ENCODE measurements at places on chromosomes 1 and 21.

- DNase-seq = no peak
Observed at GRCh38 chr21:34894401-34894800, 154.7 kb downstream of the RUNX1 start.

DNA sequence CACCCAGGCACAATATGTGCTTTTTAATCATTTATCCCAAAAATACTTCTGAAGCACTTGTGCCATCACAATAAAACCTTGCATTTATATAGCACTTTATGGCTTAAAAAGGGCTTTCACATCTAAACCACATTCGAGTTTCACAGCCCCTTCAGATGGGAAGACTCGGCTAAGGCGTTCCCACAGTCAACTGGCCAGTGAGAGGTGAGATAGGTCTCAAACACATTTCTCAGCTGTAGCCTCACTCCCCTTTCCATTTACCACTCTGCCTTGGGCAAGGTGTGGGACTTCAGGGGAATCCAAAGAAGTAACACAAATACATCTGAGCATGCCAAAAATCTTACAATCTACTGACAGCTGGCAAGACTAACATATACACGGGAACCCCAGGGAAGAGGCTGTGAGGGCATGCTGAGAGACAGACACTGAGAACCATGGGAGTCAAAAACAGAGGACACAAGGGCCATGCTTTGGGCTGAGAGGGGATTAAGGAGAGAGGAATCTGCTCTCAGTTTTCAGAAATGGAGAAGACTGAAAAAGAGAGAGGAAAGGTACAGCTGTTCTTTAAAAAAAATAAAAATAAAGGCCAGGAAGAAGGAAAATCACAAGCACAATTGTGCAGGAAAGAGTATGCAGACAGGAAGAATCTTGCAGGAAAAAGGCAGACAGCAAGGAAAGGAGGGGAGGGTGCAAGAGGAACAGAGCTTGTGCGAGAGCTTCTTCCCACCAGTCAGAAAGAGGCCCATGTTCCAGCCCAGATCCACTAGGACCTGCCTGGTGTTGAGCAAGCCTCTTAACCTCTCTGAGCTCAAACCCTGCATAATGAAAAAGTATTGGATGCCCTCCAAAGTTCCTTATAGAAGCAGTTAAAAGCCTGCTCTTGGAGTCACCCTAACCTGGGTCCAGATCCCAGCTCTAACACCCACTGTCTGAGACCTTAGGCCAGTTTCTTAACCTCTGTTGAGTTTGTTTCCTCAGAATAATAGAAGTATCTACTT, 73.5 kb downstream of the JAK1 start:
- DNase-seq = no peak

DNA sequence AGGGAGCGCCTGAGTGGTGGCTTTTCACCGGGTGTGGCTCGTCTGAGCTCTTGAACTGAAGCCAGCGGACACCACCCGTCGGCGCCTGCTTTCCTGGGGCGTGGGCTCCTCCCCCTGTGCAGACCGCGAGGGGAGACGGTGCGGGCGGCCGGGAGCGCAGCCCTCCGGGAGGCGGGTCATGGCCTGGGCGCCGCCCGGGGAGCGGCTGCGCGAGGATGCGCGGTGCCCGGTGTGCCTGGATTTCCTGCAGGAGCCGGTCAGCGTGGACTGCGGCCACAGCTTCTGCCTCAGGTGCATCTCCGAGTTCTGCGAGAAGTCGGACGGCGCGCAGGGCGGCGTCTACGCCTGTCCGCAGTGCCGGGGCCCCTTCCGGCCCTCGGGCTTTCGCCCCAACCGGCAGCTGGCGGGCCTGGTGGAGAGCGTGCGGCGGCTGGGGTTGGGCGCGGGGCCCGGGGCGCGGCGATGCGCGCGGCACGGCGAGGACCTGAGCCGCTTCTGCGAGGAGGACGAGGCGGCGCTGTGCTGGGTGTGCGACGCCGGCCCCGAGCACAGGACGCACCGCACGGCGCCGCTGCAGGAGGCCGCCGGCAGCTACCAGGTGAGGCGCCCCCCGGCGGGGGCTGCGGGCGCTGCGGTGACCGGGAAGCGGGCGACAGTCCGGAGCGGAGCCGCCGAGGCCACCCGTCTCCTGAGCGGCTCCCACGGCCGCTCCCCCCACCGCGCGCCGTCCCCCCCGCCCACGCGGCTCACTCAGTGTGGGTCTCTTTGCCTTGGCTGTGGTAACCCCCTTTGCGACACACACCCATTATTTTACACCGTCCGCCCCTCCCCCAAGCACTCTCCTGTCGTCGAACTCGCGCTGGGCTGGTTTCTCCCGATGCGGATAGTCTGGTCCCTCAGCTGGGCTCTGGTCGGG, at the start of gene TRIM58:
Gene TRIM58 (plus strand): TSS at position 119 of the 916 bp plus-strand sequence. CDS start 60 bp downstream, at position 179.
- no peak for DNase-seq

DNA sequence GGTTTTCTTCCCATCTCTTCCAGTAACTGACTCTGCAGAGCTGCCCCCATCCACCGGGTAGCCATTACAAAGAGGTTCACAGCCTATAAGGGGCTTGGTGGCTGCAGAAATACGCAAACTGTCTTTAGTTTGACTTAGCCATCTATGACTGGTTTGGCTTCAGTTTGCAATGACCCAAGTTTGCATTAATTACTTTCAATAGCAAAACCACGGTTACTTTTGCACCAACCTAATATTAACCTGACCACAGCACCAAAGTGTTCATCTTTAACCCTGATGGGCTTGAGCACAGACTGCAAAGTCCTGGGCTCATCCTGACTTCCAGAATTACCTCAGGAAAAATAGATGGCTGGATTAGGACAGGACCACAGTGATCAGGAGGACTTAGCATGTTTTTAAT, 2.2 kb upstream of the HAO2 start:
- DNase-seq = no peak

DNA sequence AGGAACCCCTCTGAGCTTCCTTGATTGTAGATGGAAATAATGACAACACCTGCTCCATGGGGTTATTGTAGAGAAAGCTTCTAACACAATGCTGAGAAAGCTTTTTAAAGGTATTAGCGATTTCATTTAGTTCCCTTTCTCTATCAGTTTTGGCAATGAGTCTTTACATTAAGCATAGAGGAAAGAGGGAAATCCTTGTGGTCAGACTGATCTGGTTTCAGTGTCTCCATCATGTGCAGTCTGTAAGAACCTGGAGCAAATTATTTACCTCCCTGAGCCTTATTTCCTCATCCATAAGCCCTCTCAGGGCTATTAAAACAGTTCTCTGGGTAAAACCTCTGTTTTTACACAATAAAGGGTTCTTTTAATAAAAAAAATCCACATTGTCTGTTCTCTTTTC, 87.5 kb downstream of the FGGY start:
- DNase-seq = no peak

DNA sequence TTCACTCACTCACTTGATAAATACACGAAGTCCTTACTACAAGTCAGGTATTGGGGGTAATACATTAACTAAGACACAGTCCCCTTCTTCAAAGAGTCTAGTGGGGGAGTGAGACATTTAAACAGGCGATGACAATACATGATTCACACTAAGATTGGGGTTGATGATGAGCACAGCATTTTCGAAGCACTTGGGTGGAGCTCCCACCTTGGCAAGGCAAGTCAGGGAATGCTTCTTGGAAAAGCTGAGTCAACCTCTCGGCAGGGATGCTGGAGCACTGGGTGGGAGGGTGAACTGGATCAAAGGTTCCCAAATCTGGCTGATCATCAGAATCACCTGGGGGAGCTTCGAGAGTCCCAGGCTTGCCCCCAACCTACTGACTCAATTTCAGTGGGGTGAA, 57.9 kb upstream of the ENAH start:
- DNase-seq = peak; percentile 27

- no peak for DNase-seq
Observed at GRCh38 chr1:181222972-181223505, 134.5 kb downstream of the IER5 start.

GRCh38 chr1:200168926-200169325, 141.4 kb downstream of the NR5A2 start:
- no peak for DNase-seq

DNA sequence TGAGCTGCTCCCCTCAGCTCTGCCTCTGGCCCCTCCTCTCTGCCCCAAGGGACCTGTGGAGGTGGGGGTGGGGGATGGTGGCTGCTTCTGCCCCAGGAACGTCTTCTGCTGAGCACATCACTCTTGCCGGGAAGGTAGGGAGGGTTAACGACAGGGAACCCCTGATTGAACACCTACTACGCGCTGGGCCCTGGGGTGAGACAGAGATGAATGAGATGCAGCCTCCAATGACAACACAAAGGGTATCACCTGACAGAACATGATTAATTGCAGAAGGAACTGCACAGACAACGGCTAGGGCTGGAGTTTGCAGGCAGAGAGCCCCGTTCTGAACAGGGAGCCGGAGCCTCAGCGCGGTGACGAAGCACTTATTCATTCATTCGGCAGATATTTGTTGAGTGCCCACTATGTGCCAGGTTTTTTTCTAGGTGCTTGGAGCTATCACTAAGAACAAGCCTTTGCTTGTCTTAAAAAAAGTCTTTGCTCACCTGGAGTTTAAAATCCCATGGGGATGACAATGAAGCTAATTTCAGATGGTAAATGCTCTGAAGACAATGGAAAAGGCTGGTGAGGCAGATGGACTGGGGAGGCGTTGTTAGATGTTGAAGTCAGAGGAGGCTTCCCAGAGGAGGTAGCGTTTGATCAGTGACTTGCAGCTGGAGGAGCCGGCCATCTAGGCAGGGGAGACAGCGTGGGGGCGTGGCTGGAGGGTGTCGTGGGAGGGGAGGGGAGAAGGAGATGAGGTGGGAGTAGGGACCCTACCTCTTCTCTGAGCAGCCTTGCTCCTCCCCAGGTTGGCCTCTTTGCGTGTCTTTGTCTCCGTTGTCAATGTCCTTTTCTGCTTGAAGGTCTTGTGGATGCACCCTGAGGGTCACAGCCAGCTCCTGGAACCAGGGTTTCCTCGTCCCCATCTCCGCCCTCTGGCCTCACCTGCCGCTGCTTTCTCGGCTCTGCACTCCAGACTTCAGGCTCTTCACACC, 103.1 kb upstream of the CSF3R start:
- no peak for DNase-seq

DNA sequence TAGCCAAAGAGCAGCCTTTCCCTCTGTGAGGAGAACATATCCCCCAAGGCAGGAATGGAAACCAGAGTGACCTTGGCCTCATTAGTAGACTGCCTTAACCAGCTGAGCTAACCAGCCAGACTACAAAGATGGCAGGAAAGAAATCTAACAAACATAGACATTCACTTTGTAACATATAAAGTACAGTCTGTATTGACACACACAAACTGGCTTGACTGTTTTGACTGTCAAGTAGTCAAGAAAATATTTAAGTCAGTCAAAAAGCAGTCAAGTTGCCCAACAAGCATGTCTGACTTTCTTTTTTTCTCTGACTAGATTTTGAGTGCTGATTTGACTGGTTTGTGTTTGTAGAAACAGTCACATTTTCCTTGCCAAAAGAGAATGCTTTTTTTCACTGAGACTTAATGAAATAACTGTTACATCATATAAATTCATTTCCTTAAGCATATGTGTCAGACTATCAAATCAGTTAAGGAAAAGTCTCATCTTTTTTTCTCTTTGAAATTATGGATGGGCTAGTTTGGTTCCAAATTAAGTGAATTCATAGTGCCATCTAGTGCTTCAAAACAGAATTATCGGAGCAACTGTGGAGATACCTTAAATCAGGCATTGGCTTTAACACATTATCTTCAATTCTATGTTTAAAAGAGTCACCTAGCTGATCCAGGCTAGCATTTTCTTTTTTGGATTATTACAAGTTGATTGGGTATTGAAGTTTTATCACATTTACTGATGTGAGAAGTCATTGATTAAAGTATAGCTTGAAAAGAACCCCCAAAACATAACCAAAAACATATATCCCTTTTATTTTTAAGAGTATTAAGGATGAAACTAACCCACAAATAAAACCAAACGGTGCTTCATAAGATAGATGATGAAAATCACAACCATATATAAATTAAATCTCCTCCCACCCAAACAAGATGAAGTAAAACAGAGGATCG, 75.0 kb downstream of the ATP6V1G3 start:
- no peak for DNase-seq

DNA sequence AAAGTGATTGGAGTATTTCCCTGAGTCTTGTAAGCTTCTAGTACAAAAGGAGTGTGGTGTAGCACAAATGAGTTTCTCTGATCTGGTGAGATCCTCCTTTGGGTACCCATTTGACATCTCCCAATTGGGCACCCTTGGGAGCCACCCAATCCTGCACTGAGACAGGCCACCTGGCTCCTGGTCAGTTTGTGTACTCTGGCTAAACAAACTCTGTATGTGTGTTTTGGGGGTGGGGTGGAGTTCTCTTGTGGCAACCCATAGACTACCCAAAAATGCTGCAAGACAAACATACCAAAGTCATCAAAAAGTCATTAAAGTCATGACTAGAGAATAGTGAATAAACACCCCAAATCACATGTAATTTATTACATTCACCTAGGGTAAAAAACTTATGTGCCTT, 8.4 kb upstream of the HIVEP3 start:
- DNase-seq = no peak

- DNase-seq = no peak
Observed at GRCh38 chr1:98323388-98323787, 338.1 kb upstream of the SNX7 start.

GRCh38 chr1:221350091-221350490, 391.8 kb downstream of the DUSP10 start:
- DNase-seq = no peak

GRCh38 chr1:230509281-230509977, 83.3 kb upstream of the PGBD5 start:
- DNase-seq = no peak

- peak; percentile 24 for DNase-seq
Observed at GRCh38 chr1:200336101-200336845, 73.6 kb downstream of the ZNF281 start.

GRCh38 chr1:178102218-178102617, 8.3 kb downstream of the RASAL2 start:
- no peak for DNase-seq

All from 8988T (cell line).